Activated CD8-positive, alpha-beta T cell treated with anti-CD3 and anti-CD28 coated beads for 36 hours (primary cell): ENCODE measurements at places on chromosomes 13 and 19. TPM values are rescaled to one million over a fixed set of nuclear protein-coding genes. Genes with fewer than 3 reads are reported as not detected.
A peak's percentile ranks its signal among the peaks of the same experiment; 100 is the strongest.

The CD33 gene
- total RNA-seq, result not detected

The C13orf42 gene
- total RNA-seq, result not detected

The ZNF221 gene
- 1.0 TPM for total RNA-seq

The IZUMO4 gene
- total RNA-seq, result 22.6 TPM

DNA sequence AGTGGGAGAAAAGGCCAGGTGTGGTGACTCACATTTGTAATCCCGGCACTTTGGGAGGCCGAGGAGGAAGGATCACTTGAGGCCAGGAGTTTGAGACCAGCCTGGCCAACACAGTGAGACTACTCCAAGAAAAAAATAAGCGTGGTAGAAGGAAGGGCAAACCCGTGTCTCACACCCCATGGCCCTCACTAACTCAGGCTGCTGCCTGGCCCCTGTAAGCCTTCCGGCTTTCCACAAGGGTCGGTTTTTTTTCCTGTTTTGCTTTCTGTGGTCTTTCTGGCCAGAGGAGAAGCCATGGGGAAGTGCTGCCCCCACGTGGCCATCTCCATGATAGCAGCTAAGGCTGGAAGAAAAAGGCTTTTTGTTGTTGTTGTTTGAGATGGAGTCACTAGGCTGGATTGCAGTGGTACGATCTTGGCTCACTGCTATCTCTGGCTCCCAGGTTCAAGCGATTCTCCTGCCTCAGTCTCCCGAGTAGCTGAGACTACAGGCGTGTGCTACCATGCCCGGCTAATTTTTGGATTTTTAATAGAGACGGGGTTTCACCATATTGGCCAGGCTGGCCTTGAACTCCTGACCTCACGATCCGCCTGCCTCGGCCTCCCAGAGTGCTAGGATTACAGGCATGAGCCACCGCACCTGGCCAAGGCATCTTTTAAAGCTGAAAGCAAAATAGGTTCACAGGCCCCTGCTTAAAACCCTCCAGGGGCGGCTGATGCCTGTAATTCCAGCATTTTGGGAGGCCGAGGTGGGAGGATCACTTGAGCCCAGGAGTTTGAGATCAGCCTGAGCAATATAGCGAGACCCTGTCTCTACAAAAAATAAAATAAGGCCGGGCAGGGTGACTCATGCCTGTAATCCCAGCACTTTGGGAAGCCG is 7.5 kb upstream of the ARHGEF18 start:
- H3K36me3 ChIP-seq, result no peaks in the 10 kb centered on the region
- H3K4me1 ChIP-seq, result peaks cover 43% of the 10 kb centered on the region
- H3K4me3 ChIP-seq, result peak overlapping the region; percentile 17
- H3K27me3 ChIP-seq, result no peaks in the 10 kb centered on the region
- peak overlapping the region; percentile 66 for H3K27ac ChIP-seq

DNA sequence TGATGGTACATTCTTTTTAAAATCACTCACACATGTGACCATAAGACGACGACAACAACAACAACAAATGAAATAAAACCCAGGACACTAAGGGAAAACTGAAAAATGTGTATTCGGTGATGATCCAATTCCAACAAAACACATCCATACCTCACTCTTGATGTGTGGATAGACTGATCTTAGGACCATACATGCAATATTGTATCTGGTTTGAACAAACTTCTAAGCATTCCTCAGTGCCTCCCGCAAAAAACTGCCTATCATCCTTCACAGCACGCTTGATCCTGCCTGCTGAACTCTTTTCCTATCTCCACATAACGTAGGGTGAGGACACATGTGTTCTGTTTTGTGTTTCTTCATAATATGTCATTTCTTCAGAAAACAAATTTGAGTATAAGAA is 415.2 kb downstream of the KCTD12 start:
- no peak for DNase-seq
- H3K4me3 ChIP-seq, result no peak overlapping the region
- no peak overlapping the region for H3K27ac ChIP-seq

- H3K36me3 ChIP-seq, result no peaks in the 10 kb centered on the region
- H3K4me3 ChIP-seq, result no peak overlapping the region
- H3K4me1 ChIP-seq, result peaks cover 2% of the 10 kb centered on the region
- no peak overlapping the region for H3K27ac ChIP-seq
- peaks cover 6% of the 10 kb centered on the region for H3K27me3 ChIP-seq
Observed at GRCh38 chr13:46113596-46113995, 8.8 kb upstream of the CPB2 start.
